ENCODE measurements at places on chromosomes 12 and 14.

- DNase-seq: no peak
These were observed 147.1 kb downstream of the PAPOLA start for GRCh38 chr14:96649327-96649601.

DNA sequence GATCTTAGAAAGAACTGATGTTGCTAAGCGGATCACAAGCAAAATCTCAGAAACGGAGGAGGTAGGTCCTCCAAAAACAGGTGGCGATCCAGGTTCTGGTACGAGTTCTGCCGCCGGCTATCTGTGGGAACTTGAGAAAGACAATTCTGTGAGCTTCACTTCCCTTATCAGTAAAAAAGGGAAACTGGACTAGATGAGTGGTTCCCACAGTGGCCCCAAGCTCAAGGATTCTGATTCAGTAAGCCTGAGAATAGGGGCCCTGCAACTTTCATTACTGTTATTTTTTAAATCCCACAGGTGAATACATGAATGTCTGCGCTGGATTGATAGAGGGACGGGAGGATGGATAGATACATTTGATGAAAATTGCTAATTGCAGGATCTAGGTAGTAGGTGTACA is 160.2 kb downstream of the PPM1H start:
- no peak for DNase-seq

- no peak for DNase-seq
These were observed 2.0 kb upstream of the PRB2 start for GRCh38 chr12:11397366-11397765.

GRCh38 chr12:82470906-82471512 is 112.7 kb downstream of the METTL25 start:
- no peak for DNase-seq

DNA sequence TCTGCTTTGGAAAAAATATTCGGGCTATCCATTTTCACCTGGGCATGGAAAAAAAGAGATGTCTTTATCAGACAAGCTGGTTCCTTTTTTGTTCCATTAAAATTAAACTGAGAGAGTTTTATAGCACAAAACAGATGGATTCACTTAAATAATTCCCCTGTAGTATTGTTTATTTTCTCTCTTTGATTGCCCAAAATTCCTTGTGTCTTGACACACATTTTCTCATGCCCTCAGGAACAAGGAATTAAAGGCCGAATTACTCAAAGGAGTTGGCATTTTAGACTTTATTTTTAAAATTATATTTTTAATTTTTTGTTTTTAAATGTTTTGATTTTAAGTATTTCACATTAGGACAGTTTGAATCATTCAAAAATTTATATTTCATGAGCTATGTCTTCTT is 69.6 kb upstream of the SLCO1C1 start:
- no peak for DNase-seq

DNA sequence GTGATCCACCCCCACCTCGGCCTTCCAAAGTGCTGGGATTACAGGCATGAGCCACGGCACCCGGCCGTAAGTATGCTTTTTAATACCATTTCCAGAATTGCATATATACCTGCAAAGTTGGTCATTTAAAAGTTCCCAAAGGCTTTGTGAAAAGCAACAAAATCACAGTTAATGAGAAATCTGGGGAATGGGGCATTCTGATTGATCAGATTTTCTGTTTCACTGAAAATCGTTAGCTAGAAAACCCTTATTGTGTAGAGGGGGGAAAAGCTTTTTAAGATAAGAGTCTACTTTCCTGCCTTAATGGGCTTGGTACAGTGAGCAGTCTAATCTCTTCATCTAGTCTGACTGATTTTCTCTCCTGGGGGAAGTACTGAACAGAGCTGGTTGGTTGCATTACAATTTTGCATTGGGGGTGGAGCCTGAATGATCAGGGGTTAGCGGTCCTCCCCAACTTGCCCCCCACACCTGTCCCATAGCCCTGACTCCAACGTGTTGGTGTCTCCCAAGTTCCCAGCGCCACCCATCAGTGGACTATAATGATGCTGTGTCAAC is 23.8 kb downstream of the IL31 start:
- DNase-seq: no peak

DNA sequence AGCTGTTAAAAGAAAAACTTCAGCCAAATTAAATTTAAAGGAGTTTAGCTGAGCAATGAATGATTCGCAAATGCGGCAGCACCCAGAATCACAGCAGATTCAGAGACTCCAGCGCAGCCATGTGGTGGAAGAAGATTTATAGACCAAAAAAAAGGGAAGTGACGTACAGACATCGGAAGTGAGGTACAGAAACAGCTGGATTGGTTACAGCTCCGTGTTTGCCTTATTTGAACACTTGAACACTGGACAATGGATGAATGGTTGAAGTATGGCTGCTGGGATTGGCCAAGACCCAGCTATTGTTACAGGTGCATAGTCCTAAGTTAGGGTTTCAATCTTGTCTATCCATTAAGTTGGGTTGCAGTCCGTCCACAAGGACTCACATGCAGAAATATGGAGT is 42.6 kb downstream of the GALNT8 start:
- no peak for DNase-seq

DNA sequence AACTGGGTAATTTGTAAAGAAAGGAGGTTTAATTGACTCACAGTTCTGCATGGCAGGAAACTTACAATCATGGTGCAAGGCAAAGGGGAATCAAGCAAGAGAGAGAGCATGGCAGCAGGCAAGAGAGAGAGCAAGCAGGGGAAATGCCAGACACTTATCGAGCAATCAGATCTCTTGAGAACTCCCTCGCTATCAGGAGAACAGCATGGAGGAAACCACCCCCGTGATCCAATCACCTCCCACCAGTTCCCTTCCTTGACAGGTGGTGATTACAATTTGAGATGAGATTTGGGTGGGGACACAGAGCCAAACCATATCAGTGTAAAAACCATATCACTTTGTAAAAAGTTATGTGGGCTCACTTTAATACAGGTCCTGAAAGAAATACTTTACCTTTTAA is 56.4 kb upstream of the NEDD1 start:
- DNase-seq: no peak

- DNase-seq: peak; percentile 91
These were observed 212.5 kb downstream of the CHST11 start for GRCh38 chr12:104669089-104669721.

- no peak for DNase-seq
These were observed 115.1 kb downstream of the RIN3 start for GRCh38 chr14:92628636-92629035.

DNA sequence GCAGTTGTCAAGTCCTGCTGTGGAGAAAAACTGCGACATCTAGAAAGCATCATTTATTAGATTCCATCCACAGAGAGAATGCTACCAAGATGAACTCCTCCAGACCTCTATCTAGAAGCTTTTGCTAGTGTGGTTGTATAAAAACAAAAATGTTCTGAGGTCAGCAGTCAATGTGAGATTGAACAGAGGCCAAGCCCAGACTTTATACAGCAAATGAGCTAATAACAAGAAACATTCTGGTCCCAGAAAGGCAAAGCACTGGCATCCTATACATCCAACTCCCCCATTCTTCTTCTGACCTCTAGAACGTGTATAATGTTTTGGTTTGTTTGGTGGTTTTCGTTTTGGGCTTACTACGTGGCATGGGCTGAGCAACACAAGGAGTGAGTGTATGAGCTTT is 26.7 kb upstream of the RIN3 start:
- DNase-seq: no peak

- no peak for DNase-seq
These were observed 243.1 kb downstream of the BCAT1 start for GRCh38 chr12:24705741-24706358.

GRCh38 chr12:127811988-127812387 is 455.0 kb upstream of the TMEM132C start:
- DNase-seq: no peak

GRCh38 chr14:62697461-62697860 is 347.8 kb downstream of the KCNH5 start:
- no peak for DNase-seq

- no peak for DNase-seq
These were observed 22.5 kb downstream of the PKP2 start for GRCh38 chr12:32874078-32874477.

DNA sequence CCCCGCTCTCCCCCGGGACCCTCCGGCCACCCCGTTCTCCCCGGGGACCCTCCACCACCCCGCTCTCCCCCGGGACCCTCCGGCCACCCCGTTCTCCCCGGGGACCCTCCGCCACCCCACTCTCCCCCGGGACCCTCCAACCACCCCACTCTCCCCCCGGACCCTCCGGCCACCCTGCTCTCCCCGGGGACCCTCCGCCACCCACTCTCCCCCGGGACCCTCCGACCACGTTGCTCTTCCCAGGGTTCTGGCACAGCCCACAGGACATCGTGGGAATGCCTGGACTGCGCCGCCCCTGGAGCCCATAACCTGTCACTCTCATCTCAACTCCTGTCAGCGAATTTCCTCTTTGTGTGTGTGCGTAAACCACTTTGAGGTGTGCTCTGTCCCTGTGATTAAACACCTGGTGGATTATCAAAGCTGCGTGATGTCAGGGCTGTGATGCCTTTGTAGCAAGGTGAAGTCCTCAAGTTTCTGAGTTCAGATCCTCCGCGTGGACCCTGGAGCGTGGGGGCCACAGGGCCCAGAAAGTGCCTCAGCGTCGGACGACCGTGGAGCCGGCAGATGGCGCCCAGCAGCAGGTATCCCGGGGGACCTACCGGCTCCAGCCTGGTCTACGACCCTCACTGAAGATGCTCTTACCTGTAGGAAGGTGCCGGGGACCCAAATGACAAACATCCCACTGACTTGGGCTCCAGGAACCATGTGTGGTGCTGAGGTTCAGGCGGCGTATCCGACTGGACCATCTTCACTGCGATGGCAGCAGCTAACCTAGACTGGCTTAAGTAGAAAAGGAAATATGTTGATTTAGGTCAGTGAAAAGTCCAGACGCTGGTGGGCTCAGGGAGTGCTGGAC is 63.2 kb upstream of the GALNT9 start:
- DNase-seq: no peak

GRCh38 chr12:68945255-68945654 is 12.3 kb upstream of the CPM start:
- no peak for DNase-seq

GRCh38 chr14:54785136-54785777 is 117.4 kb downstream of the GCH1 start:
- DNase-seq: no peak

DNA sequence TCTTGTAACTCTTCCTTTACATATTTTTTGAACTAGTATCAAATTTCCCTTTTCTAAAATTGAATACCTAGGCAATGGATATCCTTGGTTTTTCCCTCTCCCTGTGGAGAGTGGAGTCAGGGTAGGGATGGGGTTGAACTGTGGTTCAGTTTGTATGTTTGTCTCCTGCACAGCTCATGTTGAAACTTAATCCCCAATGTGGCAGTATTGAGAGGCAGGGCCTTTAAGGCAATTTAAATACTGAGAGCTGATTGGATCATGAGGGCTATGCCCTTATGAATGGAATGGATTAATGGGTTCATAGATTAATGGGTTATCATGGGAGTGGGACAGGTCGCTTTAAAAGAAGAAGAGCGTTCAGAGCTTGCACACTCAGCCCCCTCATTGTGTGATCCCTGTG is 127.2 kb upstream of the RGS6 start:
- no peak for DNase-seq

GRCh38 chr14:50360851-50361250 is 35.8 kb downstream of the CDKL1 start:
- DNase-seq: no peak

GRCh38 chr14:89881839-89882238 is 72.7 kb downstream of the EFCAB11 start:
- no peak for DNase-seq

DNA sequence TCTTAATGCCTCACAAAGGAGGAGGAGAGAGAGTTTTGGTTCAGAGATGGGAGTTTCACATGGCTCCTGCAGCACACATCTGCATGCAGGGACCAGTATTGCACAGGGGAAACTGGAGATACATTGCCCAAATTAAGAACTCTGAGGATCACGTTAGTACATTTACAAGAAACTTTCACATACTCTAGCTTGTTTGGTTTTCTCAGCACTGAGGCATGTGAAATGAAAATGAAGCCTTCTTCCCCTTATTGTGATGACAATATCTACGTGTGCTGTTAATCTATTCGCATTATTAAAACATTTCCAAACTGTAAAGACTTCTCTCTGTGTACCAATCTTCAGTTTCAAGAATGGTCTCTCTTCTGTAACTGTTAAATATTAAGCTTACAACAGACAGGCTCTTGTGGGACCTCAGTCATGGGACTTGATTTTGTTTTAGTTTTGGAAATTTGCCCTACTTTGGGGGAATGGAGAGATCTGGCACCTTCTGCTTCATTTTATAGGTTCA is 124.7 kb downstream of the DAAM1 start:
- no peak for DNase-seq

DNA sequence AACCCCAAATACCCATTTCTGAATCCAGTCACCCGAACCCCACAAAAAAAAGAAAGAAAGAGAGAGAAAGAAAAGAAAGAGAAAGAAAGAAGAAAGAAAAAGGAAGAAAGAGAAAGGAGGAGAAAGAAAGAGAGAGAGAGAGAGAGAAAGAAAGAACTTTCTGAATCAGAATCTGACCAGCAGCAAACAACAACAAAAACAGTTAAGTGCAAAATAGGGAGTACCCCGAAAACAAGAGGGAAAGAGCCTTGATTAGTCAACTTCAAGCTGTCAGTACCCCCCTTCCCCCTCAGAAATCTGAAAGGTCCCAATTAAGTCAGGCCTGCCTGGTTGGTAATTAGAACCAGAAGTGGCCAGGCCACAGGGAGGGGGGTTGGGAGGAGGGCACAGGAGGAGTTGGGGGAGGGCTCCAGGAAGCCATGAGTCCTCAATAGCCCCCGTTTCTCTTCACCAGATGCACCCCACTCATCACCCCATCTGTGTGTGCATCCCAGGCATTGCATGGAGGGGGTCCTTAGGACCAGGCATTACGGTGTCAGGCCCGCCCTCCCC is 9.8 kb downstream of the RARG start:
- no peak for DNase-seq

GRCh38 chr14:89724628-89724960 is 229.9 kb downstream of the EFCAB11 start:
- DNase-seq: no peak

DNA sequence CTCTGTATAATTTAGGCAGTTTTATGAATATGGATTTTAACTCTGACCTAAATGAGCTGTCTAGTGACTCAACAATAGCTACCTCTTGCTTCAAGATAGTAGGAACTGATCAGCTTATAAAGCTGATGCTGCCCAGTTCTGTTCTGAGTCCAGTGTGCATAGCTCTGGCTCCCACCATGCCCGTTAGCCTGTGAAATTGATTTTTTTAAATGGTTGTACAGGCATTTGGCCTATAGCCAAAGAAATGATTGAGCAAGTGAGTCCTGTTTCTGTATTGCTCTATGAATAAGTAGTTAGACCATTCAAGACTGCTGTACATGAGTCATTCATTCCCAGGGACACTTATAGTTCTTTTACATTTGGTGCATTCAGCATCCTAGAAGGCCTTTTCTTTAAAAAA is 36.4 kb downstream of the SAMD4A start:
- no peak for DNase-seq

GRCh38 chr14:77426396-77426795 is 3.1 kb upstream of the NOXRED1 start:
- no peak for DNase-seq

DNA sequence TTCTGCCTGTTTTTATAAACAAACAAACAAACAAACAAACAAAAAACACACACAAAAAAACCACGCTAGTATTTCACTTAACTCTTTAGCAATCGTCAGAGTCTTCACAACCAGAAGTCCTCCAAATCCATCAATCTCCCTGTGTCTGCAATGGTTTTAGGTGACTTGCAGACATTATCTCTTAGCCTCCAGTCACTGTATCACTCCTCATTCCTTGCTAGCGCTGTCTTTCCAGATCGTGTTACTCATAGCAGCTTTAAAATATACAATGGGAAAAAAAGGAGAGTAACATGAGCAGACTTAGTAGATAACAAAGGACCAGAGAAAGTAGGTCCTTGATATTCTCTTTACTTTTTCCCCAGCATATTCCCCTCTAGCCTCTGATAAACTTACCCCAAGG is 15.5 kb upstream of the ETNK1 start:
- no peak for DNase-seq
